ENCODE measurements at places on chromosomes 4 and X. TPM values are rescaled to one million over a fixed set of nuclear protein-coding genes. Genes with fewer than 3 reads are reported as not detected.

DNA sequence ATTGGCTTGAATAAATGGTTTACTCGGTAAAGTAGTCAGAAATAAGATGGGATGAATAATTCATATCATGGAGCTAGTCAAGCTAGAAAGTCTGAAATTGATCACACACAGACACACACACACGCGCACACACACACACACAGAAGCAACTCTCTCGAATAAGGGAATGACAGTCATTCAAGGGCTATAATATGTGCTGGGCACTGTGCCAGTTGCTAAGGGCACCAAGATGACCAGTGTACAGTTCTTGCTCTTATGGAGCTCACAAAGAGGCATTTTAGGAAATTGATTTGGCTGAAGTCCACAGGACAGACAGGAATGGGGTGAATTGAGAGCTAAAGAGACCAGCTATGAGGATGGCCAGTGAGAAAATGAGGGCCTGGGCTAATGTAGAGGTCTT lies 34.2 kb upstream of the SH3D19 start:
- DNase-seq = no peak
- H3K36me3 ChIP-seq = no peaks in the 10 kb centered on the region
- H3K27ac ChIP-seq = no peak overlapping the region
- H3K27me3 ChIP-seq = no peaks in the 10 kb centered on the region
- H3K4me1 ChIP-seq = no peaks in the 10 kb centered on the region

GRCh38 chr4:65510976-65511375 lies 159.3 kb downstream of the EPHA5 start:
- H3K27me3 ChIP-seq = no peaks in the 10 kb centered on the region
- H3K4me1 ChIP-seq = no peaks in the 10 kb centered on the region
- no peak for DNase-seq
- H3K27ac ChIP-seq = no peak overlapping the region
- no peak overlapping the region for H3K4me3 ChIP-seq

GRCh38 chr4:24688453-24688852 lies 104.1 kb upstream of the DHX15 start:
- no peak for DNase-seq
- H3K27me3 ChIP-seq = no peaks in the 10 kb centered on the region
- no peaks in the 10 kb centered on the region for H3K36me3 ChIP-seq
- no peak overlapping the region for H3K27ac ChIP-seq

DNA sequence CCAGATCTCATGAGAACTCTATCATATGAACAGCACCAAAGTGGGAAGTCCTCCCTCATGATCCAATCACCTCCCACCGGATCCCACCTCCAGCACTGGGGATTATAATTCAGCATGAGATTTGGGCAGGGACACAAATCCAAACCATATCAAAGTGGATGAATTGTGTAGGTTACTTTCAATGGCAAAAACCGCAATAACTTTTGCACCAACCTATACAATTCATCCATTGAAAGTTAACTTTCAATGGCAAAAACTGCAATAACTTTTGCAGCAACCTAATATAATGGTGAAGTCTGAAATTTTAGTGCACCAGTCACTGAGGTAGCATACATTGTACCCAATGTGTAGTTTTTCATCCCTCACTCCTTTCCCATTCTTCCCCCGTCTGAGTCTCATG lies 16.6 kb downstream of the STK32B start:
- H3K27ac ChIP-seq = no peak overlapping the region
- H3K4me3 ChIP-seq = no peak overlapping the region
- no peaks in the 10 kb centered on the region for H3K27me3 ChIP-seq
- no peaks in the 10 kb centered on the region for H3K36me3 ChIP-seq
- no peaks in the 10 kb centered on the region for H3K4me1 ChIP-seq

GRCh38 chrX:140071037-140071436 lies 105.7 kb upstream of the CXorf66 start:
- no peaks in the 10 kb centered on the region for H3K27me3 ChIP-seq
- H3K4me3 ChIP-seq = no peak overlapping the region
- H3K27ac ChIP-seq = no peak overlapping the region
- H3K36me3 ChIP-seq = no peaks in the 10 kb centered on the region

DNA sequence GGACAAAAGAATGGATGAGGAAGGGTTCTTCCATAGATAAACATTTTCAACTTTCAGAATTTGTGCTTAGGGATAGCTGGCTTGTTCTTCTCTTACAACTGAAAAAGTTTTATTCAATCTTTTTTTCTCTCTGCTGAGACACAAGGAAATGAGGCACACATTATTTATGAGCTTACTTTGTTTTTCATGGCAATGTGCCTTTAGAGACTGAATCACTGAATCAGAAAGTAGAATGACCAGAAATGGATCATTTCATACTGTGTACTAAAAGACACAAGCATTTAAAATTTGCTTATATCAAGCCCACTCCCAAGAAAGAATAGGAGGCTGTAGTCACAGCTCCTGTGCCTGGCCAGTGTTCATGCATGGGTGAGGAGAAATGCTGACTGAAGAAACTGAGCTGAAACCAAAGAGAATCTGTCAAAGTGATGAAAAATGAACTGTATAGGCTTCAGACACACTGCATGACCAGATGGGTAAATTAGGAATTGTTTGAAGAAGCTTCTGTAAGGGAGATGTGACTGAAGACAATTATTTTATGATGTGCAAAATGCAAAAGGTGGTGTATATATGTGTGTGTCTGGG lies 413.8 kb downstream of the RAPGEF2 start:
- no peaks in the 10 kb centered on the region for H3K27me3 ChIP-seq
- no peak for DNase-seq
- H3K4me3 ChIP-seq = no peak overlapping the region
- H3K27ac ChIP-seq = no peak overlapping the region

GRCh38 chrX:135951291-135951690 lies 22.5 kb downstream of the MMGT1 start:
- no peak overlapping the region for H3K4me3 ChIP-seq
- H3K36me3 ChIP-seq = no peaks in the 10 kb centered on the region
- no peaks in the 10 kb centered on the region for H3K27me3 ChIP-seq
- H3K4me1 ChIP-seq = no peaks in the 10 kb centered on the region

DNA sequence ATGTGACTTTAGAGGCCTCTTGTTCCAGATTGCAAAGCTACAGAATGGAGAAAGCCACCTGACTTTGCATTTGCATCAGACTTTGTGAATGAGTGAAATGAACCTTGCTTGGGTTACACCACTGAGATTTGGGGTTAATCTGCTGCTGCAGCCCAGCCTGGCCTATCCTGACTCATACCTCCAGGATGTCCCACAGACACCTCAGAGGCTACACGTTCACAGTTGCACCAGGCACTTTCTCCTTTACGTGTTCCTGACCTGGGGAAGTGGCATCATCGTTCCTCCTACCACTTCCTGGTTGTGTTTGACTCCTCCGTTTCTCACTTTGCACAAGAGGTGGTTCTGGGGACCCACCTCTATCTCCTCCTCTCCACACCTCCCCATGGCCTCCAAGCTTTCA lies 9.2 kb upstream of the SORCS2 start:
- DNase-seq = no peak
- H3K4me1 ChIP-seq = no peaks in the 10 kb centered on the region
- peaks cover 4% of the 10 kb centered on the region for H3K27me3 ChIP-seq
- H3K27ac ChIP-seq = no peak overlapping the region

GRCh38 chr4:182447767-182448280 lies 204.6 kb downstream of the TENM3 start:
- peaks cover 23% of the 10 kb centered on the region for H3K27me3 ChIP-seq
- H3K4me1 ChIP-seq = no peaks in the 10 kb centered on the region
- peak overlapping the region; percentile 21 for H3K27ac ChIP-seq

DNA sequence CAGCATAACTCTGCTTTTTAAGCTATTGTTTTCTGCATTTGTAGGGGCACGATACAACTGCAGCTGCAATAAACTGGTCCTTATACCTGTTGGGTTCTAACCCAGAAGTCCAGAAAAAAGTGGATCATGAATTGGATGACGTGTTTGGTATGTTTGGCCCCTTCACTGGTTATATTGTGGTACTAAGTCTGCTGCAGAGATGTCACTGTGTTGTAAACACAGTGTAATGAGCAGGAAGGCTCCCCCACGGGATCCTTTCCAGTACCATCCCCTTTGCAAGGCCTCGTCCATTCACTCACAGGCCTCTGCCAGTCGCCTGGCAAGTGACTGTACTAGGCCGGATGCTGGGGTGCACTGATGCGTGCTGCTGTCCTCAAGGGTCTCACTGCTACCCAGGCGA lies 13.8 kb downstream of the CYP4V2 start:
- H3K4me3 ChIP-seq = no peak overlapping the region
- H3K27me3 ChIP-seq = no peaks in the 10 kb centered on the region
- H3K4me1 ChIP-seq = peaks cover 8% of the 10 kb centered on the region
- peaks cover 7% of the 10 kb centered on the region for H3K36me3 ChIP-seq

GRCh38 chrX:74090049-74090448 lies 213.9 kb upstream of the ZCCHC13 start:
- H3K4me1 ChIP-seq = no peaks in the 10 kb centered on the region
- H3K27ac ChIP-seq = no peak overlapping the region
- H3K36me3 ChIP-seq = no peaks in the 10 kb centered on the region
- no peaks in the 10 kb centered on the region for H3K27me3 ChIP-seq

DNA sequence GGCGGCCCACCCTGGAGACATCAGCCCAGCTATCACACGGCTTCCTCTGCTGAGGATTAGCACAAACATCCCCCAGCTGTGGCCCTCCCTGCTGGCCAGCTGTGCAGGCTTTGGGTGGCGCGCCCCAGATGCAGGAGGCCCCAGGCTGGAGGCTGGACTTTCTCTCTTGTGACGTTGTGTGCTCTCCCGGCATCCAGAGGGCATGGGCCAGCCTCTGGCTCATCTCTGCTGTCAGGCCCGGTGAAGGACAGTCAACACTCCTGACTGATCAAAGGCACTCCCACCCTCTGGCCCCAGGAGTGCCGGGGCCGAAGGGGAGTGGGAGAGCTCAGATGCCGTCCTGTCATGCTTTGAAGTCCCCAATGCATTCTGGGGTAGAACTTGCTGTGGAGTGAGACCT lies 29.9 kb upstream of the PJA1 start:
- DNase-seq = no peak
- H3K4me3 ChIP-seq = no peak overlapping the region
- H3K27me3 ChIP-seq = no peaks in the 10 kb centered on the region
- no peaks in the 10 kb centered on the region for H3K4me1 ChIP-seq

DNA sequence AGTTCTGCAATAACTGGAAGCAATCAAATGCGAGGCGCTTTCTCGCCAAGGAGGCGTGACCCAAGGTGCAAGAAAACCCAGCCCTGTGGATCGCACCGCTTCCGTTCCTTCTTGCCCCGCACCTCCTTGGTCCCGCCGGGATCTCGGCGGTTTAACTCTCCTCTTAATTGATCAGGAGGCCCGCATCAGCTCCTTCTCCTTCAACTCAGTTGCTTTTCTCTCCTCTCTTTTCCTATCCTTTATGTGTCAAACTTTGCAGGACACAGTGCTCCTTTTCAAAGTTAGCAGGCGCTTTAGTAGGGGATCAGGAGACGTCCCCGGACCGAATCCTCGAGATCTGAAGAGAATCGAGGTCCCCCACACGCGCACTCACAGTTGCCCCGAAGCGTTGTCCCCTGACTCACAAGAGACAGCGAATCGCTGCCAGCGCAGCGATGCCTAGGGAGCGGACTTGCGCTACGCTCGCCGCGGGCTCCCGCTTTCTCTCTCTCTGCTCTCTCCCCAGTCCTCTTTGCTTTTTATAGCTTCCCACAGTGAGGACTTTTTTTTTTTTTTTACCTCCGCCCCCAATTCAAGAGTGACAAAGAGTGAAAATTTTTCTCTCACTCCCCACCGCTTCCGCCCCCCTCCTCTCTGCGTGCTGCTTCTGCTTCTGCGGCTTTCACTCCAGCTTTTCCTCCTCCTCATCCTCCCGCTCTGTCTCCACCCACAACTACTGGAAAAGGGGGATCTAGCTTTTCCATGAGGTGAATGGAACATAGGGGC lies at the start of gene DKK2:
TSS of gene DKK2 (minus strand) at position 495 of the 765 bp plus-strand sequence. CDS start 722 bp downstream, outside the sequence.
- H3K4me3 ChIP-seq = peak within 1 kb of the TSS; percentile 41
- H3K36me3 ChIP-seq = no peaks in the 10 kb centered on the region
- H3K27me3 ChIP-seq = peaks cover 16% of the 10 kb centered on the region
- peak; percentile 8 for DNase-seq
- no peak within 1 kb of the TSS for H3K27ac ChIP-seq
- peaks cover 9% of the 10 kb centered on the region for H3K4me1 ChIP-seq

DNA sequence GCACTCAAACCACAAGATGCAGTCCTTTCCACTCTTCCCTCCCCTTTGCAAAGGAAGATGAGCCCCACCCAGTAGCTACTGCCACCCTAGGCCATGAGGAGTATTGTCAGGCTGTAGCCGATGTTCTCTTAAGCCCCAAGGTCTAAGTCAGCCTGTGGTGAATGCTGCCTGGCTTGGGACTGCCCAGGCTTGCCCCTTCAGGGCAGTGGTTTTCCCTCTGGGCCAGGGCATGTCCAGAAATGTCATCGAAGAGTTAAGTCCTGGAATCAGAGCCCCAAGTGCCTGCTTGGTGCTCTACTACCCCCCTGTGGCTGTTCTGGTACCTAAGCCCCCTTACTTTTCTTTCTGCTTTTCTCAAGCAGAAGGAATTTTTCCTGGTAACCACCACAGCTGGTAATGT lies 11.8 kb upstream of the PGK1 start:
- no peaks in the 10 kb centered on the region for H3K4me1 ChIP-seq
- H3K4me3 ChIP-seq = no peak overlapping the region
- H3K27me3 ChIP-seq = no peaks in the 10 kb centered on the region
- H3K27ac ChIP-seq = no peak overlapping the region
- no peaks in the 10 kb centered on the region for H3K36me3 ChIP-seq

DNA sequence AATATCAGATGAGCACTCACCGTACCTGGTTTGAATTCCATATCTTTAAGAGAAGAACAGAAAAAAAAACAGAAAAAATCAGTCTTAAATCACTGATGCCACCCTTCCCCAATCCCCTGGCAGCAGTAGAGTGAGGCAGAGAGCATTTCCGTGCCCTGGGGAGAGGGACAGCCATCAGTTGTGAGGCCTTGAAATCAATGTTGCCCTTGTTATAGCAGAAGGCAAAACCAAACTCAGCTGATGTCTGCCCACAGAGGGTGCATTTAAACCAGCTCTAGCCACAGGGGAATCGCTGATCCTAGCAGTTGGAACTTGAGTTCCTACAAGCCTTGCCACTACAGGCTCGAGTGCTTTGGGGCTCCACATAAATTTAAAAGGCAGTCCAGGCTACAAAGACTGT lies 338.5 kb upstream of the FMR1 start:
- no peaks in the 10 kb centered on the region for H3K27me3 ChIP-seq
- H3K27ac ChIP-seq = no peak overlapping the region
- no peaks in the 10 kb centered on the region for H3K4me1 ChIP-seq
- H3K4me3 ChIP-seq = no peak overlapping the region
- DNase-seq = no peak

- no peaks in the 10 kb centered on the region for H3K4me1 ChIP-seq
- no peak for DNase-seq
- H3K4me3 ChIP-seq = no peak overlapping the region
- no peak overlapping the region for H3K27ac ChIP-seq
- H3K27me3 ChIP-seq = no peaks in the 10 kb centered on the region
Measured at GRCh38 chrX:150762258-150763165, 69.3 kb downstream of the MTMR1 start.

GRCh38 chrX:50770702-50771101 lies 43.3 kb downstream of the SHROOM4 start:
- no peak overlapping the region for H3K27ac ChIP-seq
- no peaks in the 10 kb centered on the region for H3K36me3 ChIP-seq
- no peak overlapping the region for H3K4me3 ChIP-seq
- peaks cover 9% of the 10 kb centered on the region for H3K4me1 ChIP-seq

The ZFP42 gene
- total RNA-seq = not detected

The NUP54 gene
- 18.1 TPM for total RNA-seq

The MAGEB17 gene
- total RNA-seq = not detected

The SPANXA1 gene
- total RNA-seq = not detected

The LDOC1 gene
- total RNA-seq = 1.5 TPM

The NAT8L gene
- total RNA-seq = 0.19 TPM
